ENCODE measurements at places on chromosomes 7 and 10.

- no peak for DNase-seq
These were observed 59.9 kb downstream of the EGFR start for GRCh38 chr7:55078465-55079372.

- no peak for DNase-seq
These were observed 205.5 kb upstream of the STK17A start for GRCh38 chr7:43377196-43377960.

DNA sequence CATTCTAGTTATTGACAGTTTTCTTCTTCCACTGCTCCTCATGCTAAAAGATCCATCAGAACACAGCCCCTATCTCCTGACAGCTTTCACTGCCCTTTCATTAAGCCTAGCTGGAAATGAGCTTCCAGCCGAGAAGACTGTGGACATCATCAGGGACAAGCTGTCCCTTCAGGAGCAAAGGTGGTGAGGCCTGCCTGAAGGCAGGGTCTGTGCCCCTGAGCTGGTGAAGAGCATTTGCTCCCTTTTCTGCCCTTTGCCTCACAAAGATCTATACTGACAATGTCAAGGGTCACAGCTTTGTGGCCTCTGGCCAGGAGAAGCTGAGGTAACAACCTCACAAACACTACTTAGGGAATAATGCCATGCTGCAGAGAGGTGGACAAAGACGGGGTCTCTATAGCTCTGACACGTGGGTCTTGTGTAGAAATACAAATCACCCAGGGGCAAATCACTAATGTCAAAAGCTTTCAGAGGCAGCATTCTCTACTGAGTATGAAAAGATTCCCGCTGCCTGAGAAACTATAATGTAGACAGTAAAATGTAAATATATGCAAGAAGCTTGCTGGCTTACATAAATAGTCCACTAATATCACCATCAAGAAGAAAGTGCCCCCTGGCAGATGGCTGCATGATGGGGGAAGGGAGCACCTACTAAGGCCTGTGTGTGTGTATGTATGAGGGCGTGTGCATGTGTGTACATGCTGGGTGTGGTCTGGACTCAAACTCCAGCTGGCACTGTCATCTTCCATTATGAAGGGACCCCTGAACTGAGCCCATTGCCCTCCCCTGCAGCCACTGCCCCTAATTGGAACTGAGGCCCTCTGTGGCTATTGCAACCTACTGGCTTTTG is 55.8 kb downstream of the HBP1 start:
- no peak for DNase-seq

GRCh38 chr10:93081834-93082233 is 8.1 kb downstream of the CYP26A1 start:
- DNase-seq = no peak

DNA sequence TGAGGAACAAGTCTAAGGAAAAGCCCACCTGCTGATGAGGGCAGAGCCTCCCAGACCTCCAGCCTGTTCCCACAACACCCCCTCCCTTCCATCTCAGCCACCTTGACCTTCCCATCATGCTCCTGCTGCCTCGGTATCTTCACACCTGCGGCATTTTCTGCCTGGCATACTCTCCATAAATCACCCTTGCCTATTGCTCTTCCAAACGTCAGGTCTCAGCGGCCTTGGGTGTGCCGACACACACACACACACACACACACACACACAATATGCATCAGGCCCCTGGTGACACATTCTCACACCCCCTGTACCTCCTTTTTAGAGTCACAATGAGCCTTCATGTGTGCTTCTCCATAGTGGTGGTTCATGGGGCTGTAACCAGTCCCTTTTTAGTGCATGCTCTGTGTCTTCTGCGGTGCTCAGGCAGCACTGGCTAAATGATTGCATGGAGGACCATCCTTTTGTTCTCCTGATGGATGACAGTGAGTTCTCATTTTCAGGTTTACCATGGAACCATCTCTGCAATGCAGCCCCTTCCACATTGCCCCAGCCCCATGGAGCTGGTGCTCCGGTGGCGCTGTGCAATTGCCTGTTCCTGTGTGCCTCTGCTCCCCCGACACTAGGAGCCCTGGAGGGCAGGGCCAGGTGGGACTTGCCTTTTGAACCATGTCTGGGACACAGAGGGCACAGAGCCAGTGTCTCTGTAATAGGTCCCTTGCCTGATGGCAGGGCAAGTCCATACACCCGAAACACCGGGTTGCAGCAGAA is 4.5 kb downstream of the ADIRF start:
- DNase-seq = no peak

DNA sequence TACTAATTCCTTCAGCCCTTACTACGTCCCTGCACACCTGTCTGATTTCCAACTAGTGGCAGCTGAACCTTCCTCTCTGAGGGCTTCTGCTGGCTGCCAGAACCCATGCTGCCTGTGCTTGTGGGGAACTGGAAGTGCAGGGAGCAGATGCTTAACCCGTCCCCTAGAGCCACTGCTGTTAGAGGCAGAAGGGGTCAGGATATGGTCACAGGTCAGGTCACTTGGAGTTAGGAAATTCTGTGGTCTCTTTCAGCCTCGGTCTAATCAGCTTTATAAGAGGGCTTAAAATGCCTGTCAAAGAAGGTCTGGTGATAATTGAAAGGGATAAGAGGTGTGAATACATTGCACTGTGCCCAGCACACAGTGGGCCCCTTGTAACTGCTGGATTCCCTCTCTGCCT is 82.0 kb downstream of the PLPP4 start:
- no peak for DNase-seq

- DNase-seq = no peak
These were observed 88.8 kb downstream of the LHPP start for GRCh38 chr10:124550293-124551034.

DNA sequence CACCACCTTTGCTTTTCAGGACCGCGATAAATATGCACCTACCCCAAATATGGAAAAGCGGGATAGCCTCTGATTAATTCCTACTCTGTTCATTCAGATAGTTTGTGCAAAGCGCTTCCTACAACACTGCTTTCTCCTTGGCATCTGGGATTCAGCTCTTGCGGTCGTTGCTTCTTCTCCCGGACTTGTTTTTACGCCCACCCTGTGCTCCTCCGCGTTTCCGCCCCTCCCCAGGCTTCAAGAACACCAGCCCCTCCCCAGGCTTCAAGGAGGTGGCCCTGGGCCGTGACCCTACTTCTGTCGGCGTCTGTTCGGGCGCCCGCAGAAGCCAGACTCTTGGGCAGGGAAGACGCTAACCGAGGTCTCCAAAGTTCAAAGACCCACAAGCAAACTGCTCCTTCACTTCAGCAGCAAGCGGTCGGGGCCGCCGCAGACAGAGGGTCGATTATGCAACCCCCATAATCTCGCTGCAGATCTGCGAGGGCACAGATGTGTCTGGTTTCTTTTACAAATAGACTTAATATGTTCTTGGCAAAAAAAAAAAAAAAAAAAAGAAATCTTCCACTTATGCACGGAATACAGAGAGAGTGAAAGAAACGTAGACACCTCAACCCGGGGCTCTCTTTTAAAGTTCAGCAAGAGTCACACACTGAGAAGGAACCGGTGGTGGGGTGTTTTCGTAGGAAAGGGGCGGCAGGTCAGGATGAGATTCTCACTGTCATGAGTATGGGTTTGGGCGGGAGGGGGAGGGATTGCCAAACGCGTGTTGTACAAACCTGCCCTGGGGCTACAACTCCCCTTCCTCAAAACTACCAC is 1.9 kb downstream of the DLX5 start:
- DNase-seq = no peak
